Adipose tissue (tissue), 3 donors: ENCODE measurements at places on chromosomes 1 and 21. TPM values are rescaled to one million over a fixed set of nuclear protein-coding genes. Genes with fewer than 3 reads are reported as not detected.

ACKR1 gene
- polyA plus RNA-seq: 73.8 TPM

GBP4 gene
- 2.8 TPM for polyA plus RNA-seq

FCAMR gene
- polyA plus RNA-seq: not detected

DISC1 gene
- polyA plus RNA-seq: 1.4 TPM

COL8A2 gene
- 1.2 TPM for polyA plus RNA-seq

SCCPDH gene
- 31.0 TPM for polyA plus RNA-seq

C1orf56 gene
- polyA plus RNA-seq: 1.8 TPM

LIN28A gene
- not detected for polyA plus RNA-seq

WNT3A gene
- polyA plus RNA-seq: not detected

NDUFS2 gene
- 163 TPM for polyA plus RNA-seq

ODR4 gene
- polyA plus RNA-seq: 13.6 TPM

ITGB2 gene
- 9.5 TPM for polyA plus RNA-seq

OR2L3 gene
- not detected for polyA plus RNA-seq

PGLYRP3 gene
- polyA plus RNA-seq: not detected

LRIG2 gene
- 1.7 TPM for polyA plus RNA-seq

RPE65 gene
- polyA plus RNA-seq: not detected

SELE gene
- polyA plus RNA-seq: 65.7 TPM

TRAF3IP3 gene
- polyA plus RNA-seq: 1.8 TPM

LRRC8B gene
- 8.0 TPM for polyA plus RNA-seq

ATF3 gene
- polyA plus RNA-seq: 76.5 TPM

IL23R gene
- polyA plus RNA-seq: not detected

TLR5 gene
- polyA plus RNA-seq: 1.6 TPM

NHLH2 gene
- polyA plus RNA-seq: not detected

CRYAA gene
- polyA plus RNA-seq: not detected

NEK2 gene
- polyA plus RNA-seq: 0.07 TPM

AMY1B gene
- polyA plus RNA-seq: not detected

OPRD1 gene
- 0.01 TPM for polyA plus RNA-seq

S100A7 gene
- polyA plus RNA-seq: not detected

CFAP141 gene
- not detected for polyA plus RNA-seq

MIER1 gene
- polyA plus RNA-seq: 9.9 TPM

AZIN2 gene
- polyA plus RNA-seq: 1.2 TPM

SIKE1 gene
- 10.5 TPM for polyA plus RNA-seq

MIXL1 gene
- polyA plus RNA-seq: not detected

RNF186 gene
- polyA plus RNA-seq: not detected

OR2L2 gene
- polyA plus RNA-seq: not detected

LAMB3 gene
- 3.3 TPM for polyA plus RNA-seq

HLCS gene
- 7.8 TPM for polyA plus RNA-seq
